ENCODE measurements at places on chromosomes 3 and 15.

- no peak for DNase-seq
Measured at GRCh38 chr15:49492151-49492550, 69.1 kb downstream of the FGF7 start.

- no peak for DNase-seq
Measured at GRCh38 chr15:45431511-45431910, 53.2 kb upstream of the GATM start.

- DNase-seq, result peak; percentile 23
Measured at GRCh38 chr3:57079474-57079831, 19.0 kb downstream of the SPATA12 start.

DNA sequence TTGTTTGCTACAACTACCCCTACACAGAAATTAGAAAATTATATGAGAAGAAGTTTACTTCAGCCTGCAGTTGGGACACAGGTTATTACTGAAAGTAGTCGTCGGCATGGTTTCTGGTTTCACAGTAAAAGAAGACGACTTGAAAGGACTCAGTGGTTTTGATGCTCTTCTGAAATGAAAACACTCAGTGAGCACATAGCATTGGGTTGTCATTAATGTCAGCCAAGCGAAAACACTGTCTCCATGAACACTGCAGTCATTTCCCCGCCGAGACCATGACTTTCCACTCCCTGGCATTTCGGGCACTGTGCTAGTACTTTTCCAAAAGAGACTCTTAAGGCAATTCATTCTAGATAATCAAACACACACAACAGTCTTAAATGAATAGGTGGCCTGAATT, 69.2 kb upstream of the ICE2 start:
- no peak for DNase-seq

- DNase-seq, result peak; percentile 68
Measured at GRCh38 chr15:68885070-68885469, 45.3 kb upstream of the SPESP1 start.

DNA sequence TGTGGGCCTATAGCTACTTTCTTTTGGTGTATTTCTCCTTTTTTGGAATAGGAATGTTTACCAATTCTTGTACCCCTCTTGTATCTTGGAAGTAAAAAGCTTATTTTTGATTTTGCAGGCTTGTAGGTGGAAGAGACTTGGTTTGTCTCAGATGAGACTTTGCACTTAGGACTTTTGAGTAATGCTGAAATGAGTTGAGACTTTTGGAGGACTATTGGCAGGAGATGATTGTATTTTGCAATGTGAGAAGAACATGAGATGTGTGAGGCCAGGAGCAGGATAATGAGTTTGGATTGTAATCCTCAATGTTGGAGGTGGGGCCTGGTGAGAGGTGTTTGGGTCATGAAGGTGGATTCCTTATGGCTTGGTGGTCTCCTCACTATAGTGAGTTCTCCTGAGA, 106.3 kb downstream of the KBTBD8 start:
- DNase-seq, result no peak

GRCh38 chr15:68897016-68897415, 33.3 kb upstream of the SPESP1 start:
- DNase-seq, result no peak

- DNase-seq, result no peak
Measured at GRCh38 chr15:74449643-74450205, 11.2 kb downstream of the UBL7 start.

- DNase-seq, result no peak
Measured at GRCh38 chr15:53116169-53116568, 326.0 kb upstream of the ONECUT1 start.

GRCh38 chr15:40282869-40283614, at the start of gene ANKRD63:
ANKRD63 (minus strand) TSS chr15:40283064; CDS start chr15:40282586, 478 bp downstream.
- no peak for DNase-seq

DNA sequence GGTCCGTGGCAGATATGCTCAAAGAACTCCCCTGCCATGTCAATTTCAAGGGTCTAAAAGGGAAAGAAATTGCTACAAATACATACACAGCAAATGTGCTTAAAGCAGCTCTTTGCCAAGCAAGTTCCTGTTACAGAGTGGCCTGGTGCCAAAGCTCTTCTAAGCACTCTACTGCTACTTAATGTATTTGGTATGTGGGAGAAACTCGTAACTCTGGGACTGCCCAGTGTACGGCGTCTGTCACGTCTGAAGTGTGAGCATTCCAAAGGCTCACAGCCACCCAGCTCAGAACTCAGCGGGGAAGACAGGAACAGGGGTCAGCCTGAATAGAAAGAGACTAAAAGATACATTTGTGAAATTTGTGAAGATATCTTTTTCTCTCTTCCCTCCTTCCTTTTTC, 54.6 kb downstream of the RBMS3 start:
- DNase-seq, result peak; percentile 95

- DNase-seq, result peak; percentile 89
Measured at GRCh38 chr3:195154793-195155535, 116.0 kb downstream of the XXYLT1 start.

GRCh38 chr3:123773681-123774431, 110.3 kb downstream of the MYLK start:
- no peak for DNase-seq

DNA sequence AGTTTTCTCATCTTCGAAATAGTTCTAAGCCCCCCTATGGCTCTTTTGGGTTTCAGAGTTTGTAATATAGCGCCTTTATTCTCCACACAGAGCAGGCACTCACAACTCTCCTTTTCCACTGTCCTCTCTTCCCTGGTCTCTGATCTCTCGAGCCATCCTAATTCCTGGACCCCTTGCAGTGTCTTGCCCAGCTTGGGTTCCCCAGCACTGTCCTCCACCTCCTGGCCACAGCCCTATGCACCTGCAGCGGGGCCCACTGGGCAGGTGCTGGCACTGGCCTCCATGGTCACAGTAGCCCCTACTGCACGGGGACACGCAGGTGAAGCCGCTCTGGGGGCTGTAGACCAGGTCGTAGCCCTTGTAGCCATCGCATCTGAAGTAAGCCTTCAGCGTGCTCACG, 27.9 kb downstream of the MUC20 start:
- no peak for DNase-seq

GRCh38 chr3:56999547-56999946, 60.9 kb upstream of the SPATA12 start:
- no peak for DNase-seq

- DNase-seq, result no peak
Measured at GRCh38 chr15:92104072-92104471, 250.6 kb downstream of the SLCO3A1 start.

GRCh38 chr3:53585627-53586026, 91.2 kb downstream of the CACNA1D start:
- no peak for DNase-seq

- no peak for DNase-seq
Measured at GRCh38 chr15:38877471-38877870, 312.9 kb upstream of the RASGRP1 start.

DNA sequence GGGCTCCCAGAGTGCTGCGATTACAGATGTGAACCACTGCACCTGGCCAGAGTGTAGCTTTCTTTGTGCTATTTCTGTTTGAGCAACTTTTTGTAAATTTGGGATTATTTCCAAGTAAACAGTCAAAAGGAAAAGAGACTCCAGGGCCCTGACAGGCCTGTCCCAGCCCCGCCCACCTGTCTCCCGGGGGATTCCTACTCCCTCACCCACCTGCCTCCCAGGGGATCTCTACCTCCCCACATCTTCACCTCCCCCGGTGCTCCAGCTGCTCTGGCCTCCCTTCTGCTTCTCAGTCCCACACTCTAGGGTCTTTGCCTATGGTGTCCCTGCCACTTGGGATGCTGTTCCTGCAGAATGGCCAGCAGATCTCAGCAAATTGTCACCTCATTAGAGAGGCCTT, 7.0 kb downstream of the RHCG start:
- no peak for DNase-seq

DNA sequence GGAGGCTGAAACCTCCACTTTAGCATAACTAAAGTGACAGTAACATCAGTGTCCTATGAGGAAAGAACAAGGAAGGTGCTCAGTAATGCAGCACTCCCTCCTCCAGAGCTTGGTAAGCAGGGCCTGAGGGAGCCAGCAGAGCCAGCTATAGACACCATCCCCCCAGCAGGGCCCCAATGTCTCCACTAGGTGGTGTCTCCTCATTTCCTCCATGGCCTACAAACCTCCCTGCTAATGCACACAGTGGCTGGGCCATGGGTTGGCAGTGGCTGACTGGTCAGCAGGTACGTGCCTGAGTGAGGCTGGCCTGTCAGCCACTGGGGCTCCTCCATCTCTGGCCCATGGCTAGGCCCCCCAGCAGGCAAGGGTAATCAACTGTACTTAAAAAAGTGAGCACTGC, 13.6 kb downstream of the MRPS25 start:
- peak; percentile 50 for DNase-seq

DNA sequence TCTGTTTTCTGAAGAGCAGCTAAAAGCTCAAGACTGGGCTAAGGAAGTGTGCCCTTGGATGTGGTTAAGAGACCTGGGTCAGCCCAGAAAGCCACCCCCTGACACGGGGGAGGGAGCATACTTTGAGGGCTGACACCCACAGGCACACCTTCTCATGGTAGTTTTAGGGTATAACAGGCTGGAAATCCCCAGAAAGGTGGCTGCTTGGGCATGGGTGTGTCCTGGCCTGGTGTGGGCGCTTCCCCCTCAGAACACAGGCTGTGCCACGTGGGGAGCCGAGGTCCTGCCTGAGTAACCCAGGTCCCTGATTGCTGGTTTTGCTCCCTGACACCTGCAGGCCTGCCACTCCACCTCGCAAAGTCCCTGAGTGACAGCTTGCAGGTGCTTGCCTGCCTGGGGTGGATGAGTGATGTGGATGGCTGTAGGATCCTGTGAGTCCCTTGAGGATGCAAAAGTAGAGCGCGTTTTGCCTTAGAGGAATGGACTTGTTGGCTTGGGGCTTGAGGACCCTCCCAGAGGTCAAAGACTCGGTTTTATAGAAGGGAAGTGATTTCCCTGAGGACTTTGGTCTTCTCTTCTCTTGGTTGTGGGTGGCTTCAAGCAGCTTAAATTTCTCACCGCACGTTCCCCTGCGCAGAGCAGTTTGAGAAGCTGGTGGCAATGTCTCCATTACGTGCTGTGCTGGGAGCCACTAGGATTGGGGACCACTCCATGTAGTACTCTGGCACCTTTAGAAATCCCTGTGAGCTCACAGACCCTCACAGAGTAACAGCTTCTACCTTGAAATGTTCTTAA, 94.4 kb downstream of the DNASE1L3 start:
- no peak for DNase-seq

DNA sequence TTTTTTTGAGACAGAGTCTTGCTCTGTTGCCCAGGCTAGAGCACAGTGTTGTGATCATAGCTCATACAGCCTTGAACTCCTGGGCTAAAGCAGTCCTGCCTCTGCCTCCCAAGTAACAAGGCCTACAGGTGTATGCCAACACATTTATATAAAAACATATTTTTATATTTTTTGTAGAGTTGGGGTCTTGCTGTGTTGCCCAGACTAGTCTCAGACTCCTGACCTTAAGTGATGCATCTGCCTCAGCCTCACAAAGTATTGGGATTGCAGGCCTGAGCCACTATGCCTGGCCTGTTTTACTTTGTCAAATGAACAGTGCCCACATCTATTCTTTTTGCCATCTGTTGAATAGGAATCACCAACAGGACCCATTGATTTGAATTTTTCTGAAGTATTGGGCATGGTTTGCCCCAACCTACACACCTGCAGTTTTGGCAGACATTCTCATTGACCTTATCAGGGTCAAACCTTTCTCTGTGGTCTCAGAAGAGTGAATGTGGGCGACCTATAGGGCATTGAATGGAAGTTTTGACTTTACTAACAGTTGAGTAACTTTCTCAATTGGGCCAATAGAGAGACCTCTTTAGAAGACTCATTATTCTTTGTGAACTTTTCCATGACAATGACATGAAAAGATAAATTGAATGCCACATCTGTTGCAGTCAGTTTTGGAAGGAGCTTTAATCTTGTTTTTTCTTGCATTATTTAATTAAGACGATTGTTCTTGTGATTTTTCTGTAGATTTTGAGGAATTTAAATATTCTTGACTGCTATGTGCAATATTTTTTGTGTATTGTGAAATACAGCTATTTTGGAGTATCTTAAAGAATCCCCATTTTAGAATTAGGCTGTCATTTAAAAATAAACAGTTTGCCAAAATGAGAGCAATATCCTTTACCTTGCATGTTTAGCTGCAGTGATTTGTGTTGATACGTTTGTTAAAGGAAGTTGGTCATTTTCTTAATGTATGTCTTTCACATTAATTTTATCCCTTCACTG, 2.7 kb downstream of the IREB2 start:
- no peak for DNase-seq

DNA sequence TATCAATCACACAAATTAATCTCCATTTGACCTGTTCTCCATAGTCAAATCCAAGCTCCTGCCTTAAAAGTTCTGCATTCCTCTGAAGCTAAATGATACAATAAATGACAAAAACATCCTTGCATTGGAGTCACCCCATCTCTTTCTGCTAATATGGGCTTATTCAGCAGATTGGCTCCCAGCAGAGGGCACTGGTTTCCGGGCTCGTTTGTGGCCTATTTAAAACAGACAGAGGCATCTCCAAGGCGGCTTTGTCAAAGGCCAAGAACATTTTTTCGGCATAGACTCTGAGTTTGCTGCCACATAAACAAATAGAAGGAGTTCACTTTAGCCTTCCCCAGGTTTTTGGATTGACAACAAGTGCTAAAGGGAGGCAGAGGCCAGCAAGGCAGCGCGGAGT, 204.4 kb upstream of the RASGRP1 start:
- peak; percentile 12 for DNase-seq

- no peak for DNase-seq
Measured at GRCh38 chr3:58963928-58964503, 85.8 kb downstream of the CFAP20DC start.

- DNase-seq, result peak; percentile 99
Measured at GRCh38 chr3:139653582-139653981, 24.2 kb downstream of the NMNAT3 start.

GRCh38 chr15:47384341-47384740, 333.0 kb upstream of the SEMA6D start:
- peak; percentile 94 for DNase-seq

GRCh38 chr3:58824285-58824684, 157.7 kb upstream of the FAM3D start:
- DNase-seq, result peak; percentile 57

- DNase-seq, result no peak
Measured at GRCh38 chr15:63414474-63415120, 33.0 kb upstream of the CA12 start.

- DNase-seq, result no peak
Measured at GRCh38 chr15:58587486-58587885, 155.7 kb downstream of the LIPC start.

GRCh38 chr3:55330756-55331155, 156.3 kb downstream of the WNT5A start:
- DNase-seq, result no peak

- peak; percentile 46 for DNase-seq
Measured at GRCh38 chr15:73127302-73127936, 75.2 kb downstream of the NEO1 start.

DNA sequence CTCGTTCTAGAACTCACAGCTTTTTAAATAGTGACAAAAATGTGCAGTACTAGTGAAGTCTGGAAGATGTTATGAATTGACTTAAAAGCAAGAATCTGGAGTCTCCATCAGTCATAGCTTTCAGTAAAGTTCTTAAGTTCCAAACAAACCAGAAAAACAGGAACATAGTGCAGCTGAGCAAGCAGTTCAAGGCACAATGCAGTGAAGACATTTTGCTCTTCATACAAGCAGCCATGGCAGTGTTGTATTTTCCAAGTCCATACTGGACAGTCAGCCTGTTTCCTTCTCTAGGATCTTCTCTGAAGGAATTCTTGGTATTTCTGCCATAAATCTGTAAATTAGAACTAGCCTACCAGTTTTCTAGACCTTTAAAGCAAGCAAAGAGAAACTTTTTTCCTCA, 90.5 kb downstream of the LRRC28 start:
- DNase-seq, result peak; percentile 50

Measured in bronchial epithelial cell (primary cell).